ENCODE measurements at places on chromosomes 2 and 18.

DNA sequence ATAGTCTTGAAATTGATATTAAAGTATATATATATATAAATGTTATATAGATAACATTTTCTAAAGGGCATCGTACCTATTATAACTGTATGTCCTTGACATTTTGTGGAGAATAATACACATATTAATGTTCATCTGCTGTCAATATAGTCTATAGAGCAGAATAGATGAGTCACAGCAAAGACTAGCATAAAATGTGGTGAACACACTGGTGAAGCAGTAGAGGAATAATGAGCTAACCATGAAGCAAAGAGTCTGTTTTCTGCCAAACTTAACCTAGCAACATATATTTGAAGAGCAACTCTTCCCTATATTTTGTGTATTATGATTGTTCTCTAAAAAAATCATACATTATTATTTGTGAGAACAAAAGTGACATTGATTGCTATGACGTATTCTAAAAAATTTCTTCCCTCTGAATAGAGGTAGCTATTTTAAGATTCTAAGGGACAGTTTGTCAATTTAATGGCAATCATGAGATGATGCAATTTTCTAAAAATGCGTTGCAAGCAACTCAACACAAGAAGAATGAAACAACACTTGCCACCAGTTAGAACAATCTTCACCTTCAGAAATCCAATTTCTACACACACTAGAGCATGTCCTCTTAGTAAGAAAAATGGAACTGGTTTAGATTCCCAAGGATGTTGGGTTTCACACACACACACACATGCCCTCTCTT, 22.0 kb downstream of the DOCK10 start:
- DNase-seq, result no peak

DNA sequence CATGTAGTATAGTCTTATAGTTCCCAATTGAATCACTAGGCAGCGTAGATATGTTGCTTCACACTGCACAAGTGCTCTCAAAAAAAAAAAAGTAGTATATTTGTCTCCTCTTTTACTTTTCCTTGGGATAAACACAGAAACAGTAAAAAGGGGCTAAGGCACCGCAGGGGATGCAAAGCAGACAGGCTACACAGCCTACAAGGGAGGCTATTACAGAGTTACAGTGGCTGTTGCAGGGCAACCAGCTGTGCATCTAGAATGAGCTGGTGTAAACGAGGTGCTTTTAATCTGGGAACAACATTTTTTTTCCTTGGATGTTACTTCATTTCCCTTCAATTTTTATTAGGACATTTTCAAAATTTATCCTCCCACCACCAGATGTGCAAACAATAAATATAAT, 1934.7 kb upstream of the CELF4 start:
- no peak for DNase-seq

DNA sequence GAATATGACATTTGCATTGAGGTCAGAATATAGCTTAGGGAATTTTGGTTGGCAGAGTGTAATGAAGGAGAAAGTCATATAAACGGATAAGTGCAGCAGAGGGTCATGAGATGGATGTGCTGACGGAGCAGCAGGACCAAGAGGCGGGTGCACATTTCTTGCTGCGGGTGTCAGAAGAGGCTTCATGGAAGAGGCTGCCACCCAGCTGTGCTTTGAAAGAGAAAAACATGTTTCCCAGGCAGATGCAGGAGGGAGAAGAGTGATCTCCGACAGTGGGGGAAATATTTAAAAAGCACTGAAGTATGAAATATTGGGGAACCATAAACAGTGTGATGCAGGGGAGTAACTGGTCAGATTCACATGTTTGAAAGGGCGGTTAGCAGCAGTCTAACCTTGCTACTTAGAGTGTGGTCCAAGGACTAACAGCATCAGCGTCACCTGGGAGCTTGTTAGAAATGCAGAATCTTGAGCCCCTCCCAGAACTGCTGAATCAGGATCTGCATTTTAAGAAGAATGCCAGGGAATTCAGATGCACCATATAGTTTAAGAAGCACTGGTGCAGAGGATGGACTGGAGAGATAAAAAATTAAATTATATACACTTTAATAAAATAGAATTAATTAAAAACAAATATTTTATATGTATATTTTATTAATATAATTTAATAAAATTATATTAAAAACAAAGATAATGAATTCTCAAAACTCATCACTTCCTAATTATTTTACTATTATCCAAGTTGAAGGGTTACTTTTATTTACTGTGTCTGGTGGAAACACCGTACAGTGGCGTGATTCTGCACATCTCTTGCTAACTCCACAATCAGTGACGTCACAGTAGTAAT, 36.1 kb upstream of the SCYGR1 start:
- DNase-seq, result no peak

- DNase-seq, result no peak
These were observed 10.8 kb downstream of the OXER1 start for GRCh38 chr2:42752816-42753813.

- DNase-seq, result no peak
These were observed 154.2 kb downstream of the MIB1 start for GRCh38 chr18:21894619-21895367.

DNA sequence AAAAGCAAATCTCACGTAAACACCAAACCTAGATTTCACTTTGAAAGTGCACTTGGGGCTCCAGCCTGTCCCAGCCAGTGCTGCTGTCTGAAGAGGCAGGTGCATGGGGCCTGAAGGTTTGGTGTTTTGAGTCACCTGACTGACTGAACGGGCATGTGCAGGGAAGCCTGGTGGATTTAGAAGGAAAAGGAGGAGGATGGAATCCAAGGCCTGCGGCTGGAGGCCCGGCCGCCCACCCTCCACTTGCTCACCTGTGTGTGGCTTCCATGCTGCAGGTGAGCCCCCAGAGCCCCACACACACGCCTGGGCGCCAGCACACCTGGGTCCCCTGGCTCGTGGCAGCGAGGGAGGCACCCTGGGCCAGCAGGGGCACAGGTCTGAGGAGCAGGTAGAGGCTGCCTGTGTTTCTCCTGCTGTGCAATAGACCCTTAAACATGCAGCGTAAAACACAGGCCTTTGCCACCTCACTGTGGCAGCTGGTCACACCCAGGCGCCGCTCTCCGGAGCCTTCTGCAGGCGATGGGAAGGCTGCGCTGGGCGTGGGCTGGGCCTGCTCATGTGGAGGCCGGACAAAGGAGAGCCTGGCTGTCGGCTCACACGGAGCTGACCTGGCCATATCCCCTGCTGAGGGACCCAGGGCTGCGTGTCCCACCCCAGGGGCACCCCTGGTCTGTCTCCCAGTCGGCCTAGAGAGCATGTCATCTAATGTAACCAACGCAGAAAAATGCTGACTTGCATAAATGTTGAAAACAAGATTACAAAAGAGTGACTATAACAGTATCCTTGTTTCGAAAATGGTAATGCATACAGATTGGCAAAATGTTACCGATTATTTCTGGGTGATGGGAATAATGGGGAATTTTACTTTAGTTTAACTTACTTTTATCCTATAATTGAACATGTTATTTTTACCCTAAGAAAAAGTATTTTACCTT, 71.3 kb downstream of the TMEM18 start:
- DNase-seq, result no peak

- DNase-seq, result no peak
These were observed 90.7 kb upstream of the CTDP1 start for GRCh38 chr18:79588636-79589481.

- DNase-seq, result no peak
These were observed 46.1 kb downstream of the EDAR start for GRCh38 chr2:108942888-108943287.

GRCh38 chr2:72788756-72789155, 37.1 kb downstream of the EXOC6B start:
- no peak for DNase-seq

GRCh38 chr18:46601141-46601805, 55.7 kb downstream of the LOXHD1 start:
- no peak for DNase-seq

DNA sequence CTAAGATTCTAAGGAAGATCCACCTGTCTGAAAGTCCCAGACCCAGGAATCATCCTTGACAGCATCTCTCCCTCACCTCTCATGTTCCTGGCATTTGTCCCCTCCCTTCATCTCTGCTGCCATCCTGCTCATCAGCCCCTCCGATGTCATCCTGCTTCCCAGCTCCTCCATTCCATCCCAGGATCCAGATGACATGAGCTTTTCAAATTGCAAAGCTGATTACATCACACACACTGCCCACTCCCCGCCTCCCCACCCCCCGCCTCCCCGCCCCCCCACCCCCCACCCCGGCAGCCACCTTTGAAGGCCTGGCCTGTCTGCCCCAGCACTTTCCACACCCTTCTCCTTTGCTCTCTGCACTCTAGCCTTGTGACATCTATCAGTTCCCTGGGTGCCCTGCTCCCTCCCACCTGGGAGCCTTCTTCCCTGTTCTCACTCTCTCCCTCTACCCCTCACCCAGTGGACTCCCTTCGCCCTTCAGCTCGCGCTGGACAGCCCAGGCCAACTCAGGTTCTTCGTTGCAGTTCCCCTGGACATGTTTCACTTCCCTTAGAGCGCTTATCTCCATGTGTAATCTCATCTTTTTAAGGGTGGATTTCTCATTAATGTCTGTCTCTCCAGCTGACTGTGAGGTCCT, 61.6 kb downstream of the DNMT3A start:
- no peak for DNase-seq

- no peak for DNase-seq
These were observed 45.5 kb upstream of the FZD5 start for GRCh38 chr2:207815254-207815653.

DNA sequence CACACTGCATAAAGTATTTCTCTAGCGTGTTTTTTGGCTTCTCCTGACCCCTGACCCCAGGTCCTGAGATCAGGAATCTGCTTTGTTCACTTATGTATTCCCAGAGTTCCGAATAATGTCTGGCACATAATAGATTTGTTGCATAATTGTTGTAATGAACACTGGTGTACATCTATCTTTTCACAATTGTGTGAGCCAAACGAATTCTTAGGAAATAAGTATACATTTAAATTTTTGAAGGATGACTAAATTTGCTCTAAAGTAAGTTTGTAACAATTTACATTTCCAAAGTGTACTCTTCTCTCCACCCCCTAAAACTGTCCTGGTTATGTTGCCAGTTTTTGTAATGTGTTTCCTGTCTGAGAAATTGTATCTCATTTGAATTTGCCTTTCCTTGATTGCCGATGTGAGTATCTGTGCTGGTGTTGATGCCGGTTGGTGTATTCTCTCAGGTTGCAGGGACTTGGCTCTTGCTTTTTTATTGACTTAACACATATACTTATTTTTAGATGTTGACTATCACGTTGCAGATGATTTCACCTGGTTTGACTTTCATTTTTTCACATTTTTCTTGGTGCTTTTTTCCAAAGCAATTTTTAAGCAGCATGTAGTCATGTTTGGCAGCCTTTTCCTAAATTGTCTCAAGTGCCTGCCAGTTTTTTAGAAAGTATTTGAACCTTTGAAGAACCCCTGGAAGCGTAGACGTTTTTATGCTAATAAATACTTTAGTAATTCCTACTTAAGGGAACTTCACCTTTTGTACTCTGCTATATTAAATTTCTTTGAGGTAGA, 16.1 kb upstream of the FARP2 start:
- DNase-seq, result no peak

- DNase-seq, result no peak
These were observed 30.9 kb downstream of the OSBPL6 start for GRCh38 chr2:178225006-178225805.

DNA sequence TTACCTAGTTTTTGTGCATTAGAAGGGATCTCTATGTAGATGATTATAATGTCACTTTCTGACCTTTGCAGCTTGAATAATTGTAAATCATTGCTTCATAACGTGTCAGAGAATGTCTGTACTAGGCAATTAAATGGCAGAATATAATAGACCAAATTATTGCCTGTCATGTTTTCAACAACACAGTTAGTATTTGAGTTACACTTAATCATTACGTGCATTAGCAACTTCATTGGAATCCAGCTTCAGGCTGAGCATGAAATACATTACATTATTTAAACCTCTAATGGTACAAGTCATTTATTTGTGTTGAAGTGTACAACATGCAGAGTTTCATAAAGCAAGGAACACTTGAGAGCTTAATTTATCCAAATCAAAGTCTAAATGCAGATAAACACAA, 48.0 kb downstream of the ZNF407 start:
- DNase-seq, result no peak

DNA sequence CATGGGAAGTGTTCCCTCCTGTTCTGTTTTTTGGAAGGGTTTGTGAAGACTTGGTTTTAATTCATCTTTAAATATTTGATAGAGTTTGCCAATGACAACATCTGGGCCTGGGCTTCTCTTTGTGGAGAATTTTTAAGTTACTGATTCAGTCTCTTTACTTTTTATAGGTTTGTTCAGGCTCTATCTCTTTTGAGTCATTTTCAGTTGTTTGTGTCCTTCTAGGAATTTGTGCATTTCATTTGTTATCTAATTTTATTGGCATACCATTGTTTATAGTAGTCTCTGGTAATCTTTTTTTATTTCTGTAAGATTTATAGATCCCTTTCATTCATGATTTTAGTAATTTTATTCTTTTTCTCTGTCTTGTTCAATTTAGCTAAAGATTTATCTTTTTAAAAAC, 14.6 kb downstream of the SCLY start:
- no peak for DNase-seq

- DNase-seq, result no peak
These were observed 26.6 kb downstream of the CROCC2 start for GRCh38 chr2:240932724-240933047.

DNA sequence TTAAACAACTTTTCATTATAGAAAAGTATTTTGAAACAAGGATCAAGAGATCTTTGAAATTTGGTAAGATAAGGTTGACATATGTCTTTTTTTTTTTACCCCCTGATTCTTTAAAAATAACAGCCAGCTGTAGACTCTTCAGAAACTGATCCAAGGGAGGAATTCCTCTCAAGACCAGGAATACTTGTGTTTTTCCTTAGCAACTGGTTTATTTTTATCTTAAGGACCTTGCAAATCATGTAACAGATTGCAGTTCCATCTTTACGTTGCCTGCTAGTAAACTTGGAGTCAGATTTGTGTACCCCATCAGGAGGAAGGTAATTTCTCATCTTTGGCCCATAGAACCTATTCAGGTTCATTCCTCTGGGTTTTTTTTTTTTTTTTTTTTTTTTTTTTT, 71.6 kb downstream of the BOLA3 start:
- no peak for DNase-seq

DNA sequence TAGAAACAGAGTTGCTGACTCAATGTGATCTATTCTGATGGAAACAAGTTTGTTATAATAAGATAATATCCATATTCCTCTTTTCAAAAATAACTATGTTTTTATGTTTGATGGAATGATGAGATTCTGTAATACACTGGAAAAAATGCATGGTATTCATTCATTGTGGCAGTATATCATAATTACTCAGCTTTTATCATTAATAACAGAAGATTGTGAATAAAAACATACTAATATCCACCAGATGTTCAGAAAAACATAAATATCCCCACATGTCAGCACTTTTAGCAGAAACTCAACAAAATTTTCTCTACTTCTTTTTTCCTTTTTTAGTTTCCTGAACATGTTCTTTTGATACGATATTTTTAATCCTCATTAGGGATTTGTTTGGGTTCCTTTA, 130.9 kb upstream of the CAVIN2 start:
- no peak for DNase-seq

GRCh38 chr18:32060026-32060425, 31.6 kb upstream of the RNF138 start:
- no peak for DNase-seq

All from H1 (cell line).